ENCODE measurements at places on chromosomes 4 and X.

GRCh38 chr4:24073948-24074347 is 184.1 kb upstream of the PPARGC1A start:
- DNase-seq = no peak

GRCh38 chrX:38409289-38409688 is 56.9 kb downstream of the OTC start:
- no peak for DNase-seq

DNA sequence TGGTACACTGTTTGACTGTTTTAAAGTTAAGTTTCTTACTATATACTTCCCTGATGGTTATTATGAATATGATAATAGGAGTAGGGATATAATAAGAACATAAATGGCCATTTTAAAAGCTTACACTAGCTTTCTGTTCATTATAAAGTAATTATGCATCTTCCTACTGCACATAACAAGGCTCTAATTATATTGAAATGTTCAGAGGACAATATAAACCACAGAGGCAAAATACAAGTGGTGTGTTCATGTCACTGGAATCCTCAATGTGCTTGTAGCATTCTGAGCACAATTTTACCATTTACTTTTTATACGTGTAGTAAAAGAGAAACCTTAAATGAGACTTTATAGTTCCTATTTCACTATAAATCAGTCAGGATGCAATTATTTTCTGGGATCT is 268.3 kb downstream of the TMA16 start:
- no peak for DNase-seq

DNA sequence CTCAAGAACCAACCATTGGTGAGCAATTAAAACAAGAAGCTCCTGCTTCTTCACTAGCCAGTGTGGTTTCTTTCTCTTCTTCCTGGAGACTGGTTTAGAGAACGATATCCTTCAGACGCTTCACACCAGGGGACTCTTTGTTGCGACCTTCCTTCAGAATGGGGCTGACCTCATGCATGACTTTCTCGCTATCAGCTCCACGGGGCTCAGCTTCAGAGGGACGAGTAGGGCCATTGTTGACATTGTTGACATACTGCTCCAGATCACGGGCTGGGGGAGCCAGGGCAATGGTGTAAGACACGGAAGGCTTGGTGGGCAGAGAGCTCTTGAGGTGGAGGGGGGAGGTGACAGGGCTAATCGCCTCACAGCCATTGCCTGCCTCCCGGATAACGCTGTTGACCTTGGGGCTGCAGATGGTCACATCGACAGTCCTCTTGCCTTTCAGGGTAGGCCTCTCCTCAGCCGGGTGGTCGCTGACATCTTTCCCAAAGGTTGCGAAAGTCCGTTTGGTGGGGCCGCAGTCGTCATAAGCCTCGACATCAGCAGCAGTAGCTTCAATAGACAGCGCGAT is 113.8 kb downstream of the PCDH19 start:
- no peak for DNase-seq

- DNase-seq = no peak
These were observed 304.4 kb downstream of the DHX15 start for GRCh38 chr4:24279911-24280375.
